ENCODE measurements at places on chromosomes 7 and 10.

DNA sequence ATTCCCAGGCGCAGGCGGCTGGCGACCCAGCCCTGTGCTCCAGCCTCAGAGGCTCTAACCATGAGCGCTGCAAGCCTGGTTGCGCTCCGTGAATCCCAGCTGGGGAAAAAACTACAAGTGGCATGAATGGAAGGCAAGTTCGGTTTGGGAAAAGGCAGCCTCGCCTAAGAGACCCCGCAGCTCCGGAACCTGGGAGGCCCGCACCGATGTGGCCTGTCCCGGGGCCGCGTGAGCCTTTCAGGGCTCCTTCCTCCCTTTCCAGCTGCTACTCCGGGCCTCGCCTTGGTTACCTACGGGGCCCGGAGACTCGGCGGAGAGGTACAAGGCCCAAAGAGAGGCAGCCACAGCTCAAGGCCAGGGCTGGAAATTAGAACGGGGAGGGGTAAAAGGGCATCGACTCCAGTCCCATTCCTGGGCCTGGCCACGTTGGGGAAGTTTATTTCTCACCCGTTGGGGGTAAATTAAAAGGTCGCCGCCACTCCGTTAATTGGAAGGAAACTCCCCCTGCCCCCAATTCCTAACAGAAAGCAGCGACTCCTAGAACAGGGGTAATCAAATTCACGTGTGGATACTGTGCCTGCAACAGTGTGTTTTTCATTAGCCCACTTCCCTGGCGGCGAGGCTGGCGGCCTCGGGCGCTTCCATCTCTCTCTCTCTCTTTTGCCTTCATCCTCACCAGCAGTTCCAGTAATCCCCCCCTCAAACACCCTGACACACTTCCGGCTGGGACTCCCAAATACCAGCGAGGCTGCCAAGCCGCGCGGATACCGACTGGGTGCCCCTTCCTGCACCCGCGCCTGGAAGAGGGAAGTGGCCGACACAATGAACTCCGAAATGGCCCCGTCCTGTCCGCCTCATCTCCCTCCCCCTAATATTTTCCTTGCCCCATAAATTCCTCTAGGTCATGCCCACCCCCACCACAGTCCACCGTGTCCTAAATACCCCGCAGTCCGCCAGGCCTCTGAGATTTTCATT is 1.5 kb upstream of the HOXA9 start:
- DNase-seq: no peak

- no peak for DNase-seq
Observed at GRCh38 chr7:138934861-138935260, 46.3 kb downstream of the KIAA1549 start.

GRCh38 chr10:118449521-118449920 is 107.4 kb upstream of the FAM204A start:
- no peak for DNase-seq

DNA sequence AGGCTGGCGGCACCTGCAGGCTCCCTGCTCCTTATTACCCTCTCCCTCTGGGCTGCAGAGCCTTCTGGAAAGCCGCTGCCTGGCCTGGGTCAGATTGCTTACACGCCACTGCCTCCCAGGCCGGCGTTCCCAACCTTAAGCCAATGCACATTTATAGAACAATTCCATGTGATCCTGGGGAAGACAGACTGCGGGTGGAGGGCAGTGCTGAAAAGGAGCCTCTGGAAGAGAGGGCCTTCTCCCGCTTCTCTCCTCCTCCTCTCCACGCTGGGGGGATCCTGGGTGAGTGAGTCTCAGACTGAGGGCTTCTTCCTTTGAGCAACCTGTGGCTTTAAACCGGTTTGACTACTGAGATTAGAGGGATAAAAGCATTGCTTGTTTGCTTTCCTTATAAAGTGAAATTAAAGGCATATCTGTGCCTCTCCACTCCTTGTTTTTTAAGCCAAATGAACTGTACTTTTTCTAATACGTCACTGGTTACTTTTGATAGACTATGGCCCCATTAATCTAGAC is 5.5 kb downstream of the TACC2 start:
- no peak for DNase-seq

DNA sequence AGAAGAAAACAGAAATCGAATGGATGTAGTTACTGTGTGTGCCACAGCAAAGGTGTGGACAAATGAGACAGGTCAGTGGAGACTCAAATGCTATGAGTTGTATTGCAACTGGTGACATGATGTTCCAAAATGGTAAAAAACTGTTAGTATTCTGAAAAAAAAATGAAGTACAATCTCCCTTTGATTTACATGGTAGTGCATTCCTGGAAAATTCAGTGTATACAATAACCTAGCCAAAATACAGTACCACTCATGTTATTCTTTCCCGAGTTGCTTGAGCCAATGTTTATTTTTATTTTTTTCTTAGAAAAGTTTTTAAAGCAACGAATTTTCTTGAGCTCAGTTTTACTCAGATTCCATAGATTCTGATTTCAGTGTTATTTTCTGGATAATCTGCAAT is 47.7 kb upstream of the ODAD2 start:
- DNase-seq: no peak

- DNase-seq: no peak
Observed at GRCh38 chr10:98460837-98461499, 14.2 kb upstream of the HPS1 start.

DNA sequence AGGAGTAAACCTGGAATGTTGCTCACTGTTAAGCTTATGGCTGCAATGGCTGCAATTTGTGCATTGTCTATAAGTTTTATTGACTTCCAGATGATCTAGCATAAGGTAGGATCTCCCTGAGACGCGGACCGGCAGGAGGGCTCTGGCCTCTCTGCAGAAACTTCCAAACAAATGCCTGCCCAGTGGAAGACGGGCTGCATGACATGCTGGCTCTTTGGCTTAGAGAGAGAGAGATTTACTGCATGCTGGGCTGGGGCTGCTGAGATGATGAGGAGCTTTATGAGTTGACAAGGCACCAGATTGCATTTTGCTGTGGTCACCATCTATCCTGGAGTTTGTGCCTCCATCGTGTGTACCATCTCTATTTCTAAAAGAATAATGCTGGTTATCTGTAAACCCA is 193.2 kb downstream of the GALNT17 start:
- no peak for DNase-seq

- DNase-seq: no peak
Observed at GRCh38 chr7:18361756-18362155, 133.8 kb upstream of the HDAC9 start.

- no peak for DNase-seq
Observed at GRCh38 chr7:21639206-21639868, 96.5 kb downstream of the DNAH11 start.

DNA sequence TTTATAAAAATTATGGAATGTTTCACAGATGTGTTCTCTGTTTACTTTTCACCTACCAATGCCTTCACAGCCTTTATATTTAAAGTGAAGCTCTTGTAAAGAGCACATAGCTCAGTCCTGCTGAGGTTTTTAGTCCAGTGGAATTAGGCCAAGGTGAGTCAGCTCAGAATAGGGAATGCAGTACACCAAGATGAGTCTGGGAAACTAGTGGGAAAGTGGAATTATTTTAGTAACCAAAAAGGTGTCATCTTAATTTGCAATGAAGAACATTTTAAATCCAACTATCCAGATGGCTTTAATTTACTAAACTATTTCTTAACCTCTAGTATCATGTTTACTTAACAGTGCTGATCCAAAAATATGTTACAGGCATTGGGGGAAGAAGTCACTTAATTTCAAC is 236.3 kb upstream of the CTBP2 start:
- no peak for DNase-seq

- no peak for DNase-seq
Observed at GRCh38 chr7:80478683-80479082, 33.2 kb downstream of the GNAT3 start.

GRCh38 chr7:149669121-149669818 is 104.1 kb downstream of the ZNF467 start:
- no peak for DNase-seq

- DNase-seq: peak; percentile 46
Observed at GRCh38 chr7:120792091-120792860, 65.7 kb downstream of the TSPAN12 start.

DNA sequence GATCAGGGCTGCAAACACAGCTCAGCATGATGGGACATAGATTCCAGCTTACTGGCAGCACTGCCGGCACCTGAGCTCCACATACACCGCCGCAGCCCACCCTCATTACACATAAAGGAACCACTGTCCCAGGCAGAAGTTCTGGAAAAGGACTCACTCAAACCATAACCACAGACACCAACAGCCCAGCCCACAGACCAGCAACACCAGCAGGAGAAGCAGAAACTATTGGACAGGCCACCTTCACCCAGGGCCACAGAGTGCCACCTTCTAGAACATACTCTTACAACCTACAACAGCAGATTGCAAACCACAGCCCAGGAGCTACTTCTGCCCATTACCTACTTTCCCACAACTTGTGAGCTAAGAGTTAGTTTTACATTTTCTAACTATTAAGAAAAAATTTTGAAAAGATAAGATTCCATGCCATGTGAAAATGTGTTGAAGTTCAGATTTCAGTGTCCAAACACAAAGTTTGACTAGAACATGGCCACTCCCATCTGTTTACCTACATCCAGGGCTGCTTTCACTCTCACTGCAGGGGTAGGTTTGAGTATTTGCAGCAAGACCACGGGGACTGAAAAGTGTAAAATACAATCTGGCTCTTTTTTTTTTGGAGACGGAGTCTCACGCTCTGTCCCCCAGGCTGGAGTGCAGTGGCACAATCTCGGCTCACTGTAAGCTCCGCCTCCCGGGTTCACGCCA is 153.0 kb downstream of the TNS3 start:
- DNase-seq: no peak

DNA sequence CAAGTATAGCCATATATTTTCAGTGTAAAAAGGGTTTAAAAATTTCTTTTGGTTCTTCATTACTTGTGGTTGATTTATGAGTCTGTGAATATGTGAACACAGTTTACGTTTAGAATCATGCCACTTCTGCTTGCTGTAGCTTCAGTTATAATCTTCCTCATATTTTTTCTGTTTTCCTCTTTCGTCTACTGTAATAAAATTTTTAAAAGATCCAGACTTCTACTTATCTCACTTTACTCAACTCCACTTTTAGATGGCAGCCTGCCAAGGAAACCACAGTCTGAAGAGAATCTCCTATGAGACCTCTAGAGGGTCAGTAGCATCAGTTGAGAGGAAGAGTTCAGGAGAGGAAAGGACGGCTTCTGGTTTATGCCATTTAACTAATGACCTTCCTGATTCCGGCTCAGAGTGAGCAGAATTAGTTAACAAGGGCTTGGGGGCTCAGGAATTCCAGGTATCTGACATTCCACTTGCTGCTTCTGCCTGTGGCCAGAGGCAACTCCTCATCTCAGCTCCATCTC is 21.4 kb downstream of the CREB5 start:
- DNase-seq: no peak

GRCh38 chr7:44145479-44145968 is 4.4 kb upstream of the MYL7 start:
- peak; percentile 55 for DNase-seq

DNA sequence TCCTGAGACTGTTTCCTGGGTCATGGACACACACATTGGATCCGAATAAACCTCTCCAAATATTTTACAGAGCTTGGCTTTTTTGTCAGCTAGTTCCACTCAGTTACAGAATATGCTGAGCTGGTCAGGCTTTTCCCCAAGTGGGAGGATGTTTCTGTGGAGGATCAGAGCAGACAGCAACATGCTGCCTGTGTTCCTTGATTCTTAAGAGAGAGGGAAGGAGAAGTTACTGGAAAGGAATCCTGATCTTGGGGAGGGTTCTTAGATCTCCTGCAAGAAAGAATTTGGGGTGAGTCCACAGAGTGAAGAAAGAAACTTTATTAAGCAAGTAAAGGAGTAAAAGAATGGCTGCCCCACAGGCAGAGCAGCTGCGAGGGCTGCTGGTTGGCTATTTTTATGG is 76.8 kb upstream of the RPA3 start:
- DNase-seq: no peak

DNA sequence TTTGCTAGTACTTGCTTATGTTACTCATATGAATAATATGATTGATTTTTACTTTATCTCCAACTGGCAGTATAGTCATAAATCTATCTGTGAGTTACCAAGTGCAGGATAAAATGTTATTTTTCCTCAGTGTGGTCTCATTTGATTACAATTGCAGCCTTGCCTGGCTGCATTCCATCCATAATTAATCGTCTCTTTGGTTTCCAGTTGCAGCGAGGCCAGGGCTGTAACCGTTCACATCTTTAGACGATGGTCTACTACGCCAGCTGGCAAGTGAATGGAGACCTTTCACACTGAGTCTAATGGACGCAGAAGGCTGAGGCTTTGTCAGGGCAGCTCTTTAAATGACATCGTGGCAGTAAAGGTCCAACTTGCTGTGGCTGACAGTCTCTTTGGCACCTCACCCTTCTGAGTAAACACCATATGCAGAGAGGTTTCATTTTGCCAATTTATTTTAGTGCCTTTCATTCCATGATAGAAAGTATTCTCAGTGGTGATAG is 84.0 kb downstream of the ARL4A start:
- DNase-seq: no peak

DNA sequence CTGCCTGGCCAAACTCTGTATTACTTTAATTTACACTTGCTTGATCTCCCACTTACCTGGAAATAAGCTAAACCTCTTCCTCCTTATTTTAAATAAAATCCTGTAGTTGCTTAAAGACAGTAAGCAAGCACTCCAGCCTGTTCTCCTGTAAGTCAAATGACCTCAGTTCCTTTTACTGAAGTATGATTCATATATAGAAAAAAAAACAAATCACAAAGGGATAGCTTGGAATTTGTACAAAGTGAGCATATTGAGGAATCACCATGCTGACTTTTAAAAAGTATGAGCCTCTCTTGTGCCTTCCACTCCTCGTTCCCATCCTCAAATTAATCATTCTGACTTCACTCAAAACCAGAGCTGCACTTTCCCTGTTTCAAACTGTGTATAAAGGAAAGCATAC is 52.0 kb downstream of the C10orf90 start:
- no peak for DNase-seq

GRCh38 chr10:4046712-4047354 is 261.8 kb upstream of the KLF6 start:
- no peak for DNase-seq

DNA sequence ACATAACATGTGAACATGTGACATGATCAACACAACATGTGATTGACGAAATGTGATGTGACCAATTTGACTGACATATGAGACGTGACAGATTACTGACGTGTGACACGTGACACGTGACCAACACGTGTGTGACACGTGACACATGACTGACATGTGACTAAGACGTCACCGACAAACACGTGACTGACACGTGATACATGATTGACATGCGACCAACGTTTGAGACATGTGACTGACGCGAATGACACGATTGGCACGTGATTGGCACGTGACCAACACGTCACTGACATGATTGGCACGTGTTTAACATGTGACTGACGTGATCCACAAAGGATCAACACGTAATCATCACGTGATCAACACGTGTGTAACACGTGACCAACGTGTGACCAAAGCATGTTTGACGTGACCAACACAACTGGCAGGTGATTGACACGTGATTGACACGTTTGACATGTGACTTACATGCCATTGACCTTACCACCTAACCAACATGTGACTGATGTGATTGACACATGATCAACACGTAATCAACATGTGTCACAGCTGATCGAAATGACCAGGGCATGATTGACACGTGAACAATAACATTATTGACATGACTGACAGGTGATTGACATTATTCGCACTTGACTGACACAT is 23.7 kb downstream of the CRPPA start:
- DNase-seq: no peak
